CD4-positive, alpha-beta T cell (primary cell): ENCODE measurements at places on chromosomes 1 and 21. TPM values are rescaled to one million over a fixed set of nuclear protein-coding genes. Genes with fewer than 3 reads are reported as not detected.

The TMEM51 gene
- not detected for total RNA-seq

The NPHS2 gene
- not detected for total RNA-seq

The MEX3A gene
- 0.27 TPM for total RNA-seq

The TNFRSF8 gene
- total RNA-seq, result 0.14 TPM

The CFHR1 gene
- total RNA-seq, result not detected

The ZBTB40 gene
- total RNA-seq, result 30.6 TPM

The SV2A gene
- total RNA-seq, result 2.5 TPM

The TRAF3IP3 gene
- 290 TPM for total RNA-seq

The TMIGD3 gene
- total RNA-seq, result not detected

The MAD2L2 gene
- 28.3 TPM for total RNA-seq

The CCDC185 gene
- not detected for total RNA-seq

The PDC gene
- total RNA-seq, result not detected

DNA sequence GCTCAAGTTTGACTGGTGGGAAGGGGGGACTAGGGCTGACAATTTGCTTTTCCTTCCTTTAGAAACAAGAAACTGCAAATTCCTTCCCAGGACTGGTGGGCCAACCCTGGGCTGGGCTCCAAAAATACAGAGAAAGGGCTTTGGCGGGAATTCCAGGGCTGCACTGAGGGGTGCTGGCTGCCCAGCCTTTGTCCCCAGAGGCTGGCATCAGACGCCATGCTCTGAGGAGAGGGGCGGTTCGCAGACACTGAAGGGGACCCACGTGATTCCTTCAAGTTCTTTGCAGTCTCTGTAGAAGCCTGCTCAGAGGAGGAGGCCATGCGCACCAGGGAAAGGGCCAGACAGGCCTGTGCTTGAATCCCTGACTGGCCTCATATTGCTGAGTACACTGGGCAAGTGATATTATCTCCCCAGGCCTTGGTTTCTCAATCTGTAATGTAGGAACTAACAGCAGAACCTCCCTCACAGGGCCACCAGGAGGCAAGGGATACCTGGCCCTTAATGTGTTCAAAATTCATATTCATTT lies 119.5 kb downstream of the EPHB2 start:
- no peaks in the 10 kb centered on the region for H3K4me1 ChIP-seq
- H3K36me3 ChIP-seq, result no peaks in the 10 kb centered on the region
- H3K27ac ChIP-seq, result no peak overlapping the region

GRCh38 chr21:43913928-43914327 lies 48.9 kb downstream of the AGPAT3 start:
- H3K27ac ChIP-seq, result no peak overlapping the region
- H3K36me3 ChIP-seq, result no peaks in the 10 kb centered on the region
- H3K4me1 ChIP-seq, result peaks cover 28% of the 10 kb centered on the region
- H3K27me3 ChIP-seq, result no peaks in the 10 kb centered on the region
- DNase-seq, result no peak
- no peak overlapping the region for H3K4me3 ChIP-seq

- H3K27ac ChIP-seq, result no peak overlapping the region
- no peaks in the 10 kb centered on the region for H3K27me3 ChIP-seq
- DNase-seq, result no peak
- H3K4me1 ChIP-seq, result no peaks in the 10 kb centered on the region
- H3K4me3 ChIP-seq, result no peak overlapping the region
Measured at GRCh38 chr1:236980673-236981072, 23.6 kb downstream of the MT1HL1 start.

GRCh38 chr21:38712071-38712470 lies 93.7 kb upstream of the ETS2 start:
- H3K27ac ChIP-seq, result no peak overlapping the region

DNA sequence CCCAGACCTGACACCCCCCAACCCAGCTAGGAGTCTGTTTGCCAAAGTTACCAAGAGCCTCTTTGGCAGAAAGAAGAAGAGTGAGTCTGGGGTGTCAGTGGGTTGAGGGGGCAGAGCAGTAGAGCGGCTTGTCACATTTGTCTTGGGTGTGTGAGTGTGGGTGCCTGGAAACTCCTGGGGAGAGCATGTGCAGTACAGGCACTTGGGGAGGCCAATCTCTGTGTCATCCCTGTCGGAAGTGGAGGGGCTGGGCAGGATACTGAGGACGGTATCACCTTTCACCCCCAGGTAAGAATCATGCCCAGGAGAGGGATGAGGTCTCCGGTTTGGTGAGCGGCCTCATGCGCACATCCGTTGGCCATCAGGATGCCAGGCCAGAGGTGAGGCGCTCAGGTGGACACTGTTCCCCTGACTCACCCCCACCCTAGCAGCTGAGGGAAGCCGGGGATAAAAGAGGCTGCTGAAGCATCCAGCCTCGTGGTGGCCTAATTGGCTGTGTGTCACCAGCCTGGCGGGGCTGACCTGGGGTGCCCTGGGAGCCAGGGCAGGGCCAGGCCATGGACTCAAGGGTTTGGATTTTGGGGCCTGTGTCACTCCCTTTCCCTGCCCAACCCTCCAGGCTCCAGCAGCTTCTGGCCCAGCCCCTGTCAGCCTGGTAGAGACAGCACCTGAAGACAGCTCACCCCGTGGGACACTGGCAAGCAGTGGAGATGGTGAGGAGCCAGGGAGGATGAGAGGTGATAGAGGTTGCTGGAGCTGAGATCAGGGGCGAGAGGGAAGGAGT lies 3.3 kb downstream of the PLK3 start:
- no peak for DNase-seq
- H3K27ac ChIP-seq, result peak overlapping the region; percentile 65
- H3K4me1 ChIP-seq, result peaks cover 82% of the 10 kb centered on the region

DNA sequence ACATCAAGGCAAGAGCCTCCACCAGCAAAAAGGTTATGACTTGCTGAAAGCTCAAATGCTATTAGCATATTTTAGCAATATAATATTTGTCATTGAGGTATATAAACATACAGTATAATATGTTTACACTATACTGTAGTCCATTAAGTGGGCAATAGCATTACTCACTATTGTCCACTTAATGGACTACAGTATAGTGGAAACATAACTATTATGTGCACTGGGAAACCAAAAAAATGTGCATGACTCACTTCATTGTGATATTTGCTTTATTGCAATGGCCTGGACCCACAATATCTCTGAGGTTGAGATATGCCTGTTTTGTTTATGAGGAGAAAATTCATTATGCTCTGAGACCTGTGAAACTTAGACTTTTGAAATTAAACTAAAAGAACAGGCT lies 300.0 kb downstream of the BARHL2 start:
- no peaks in the 10 kb centered on the region for H3K4me1 ChIP-seq
- H3K27me3 ChIP-seq, result no peaks in the 10 kb centered on the region
- H3K36me3 ChIP-seq, result no peaks in the 10 kb centered on the region
- DNase-seq, result no peak
- H3K27ac ChIP-seq, result no peak overlapping the region

GRCh38 chr1:71640116-71640515 lies 559.3 kb upstream of the ZRANB2 start:
- H3K36me3 ChIP-seq, result no peaks in the 10 kb centered on the region
- H3K4me3 ChIP-seq, result no peak overlapping the region
- no peaks in the 10 kb centered on the region for H3K4me1 ChIP-seq

GRCh38 chr1:25880518-25880917 lies 5.0 kb upstream of the PAQR7 start:
- H3K4me3 ChIP-seq, result no peak overlapping the region
- no peak overlapping the region for H3K27ac ChIP-seq
- H3K36me3 ChIP-seq, result no peaks in the 10 kb centered on the region
- H3K27me3 ChIP-seq, result no peaks in the 10 kb centered on the region
- no peak for DNase-seq

GRCh38 chr1:186626356-186626932 lies 53.8 kb downstream of the PTGS2 start:
- no peak overlapping the region for H3K4me3 ChIP-seq
- DNase-seq, result no peak
- H3K36me3 ChIP-seq, result no peaks in the 10 kb centered on the region
- H3K27me3 ChIP-seq, result no peaks in the 10 kb centered on the region

DNA sequence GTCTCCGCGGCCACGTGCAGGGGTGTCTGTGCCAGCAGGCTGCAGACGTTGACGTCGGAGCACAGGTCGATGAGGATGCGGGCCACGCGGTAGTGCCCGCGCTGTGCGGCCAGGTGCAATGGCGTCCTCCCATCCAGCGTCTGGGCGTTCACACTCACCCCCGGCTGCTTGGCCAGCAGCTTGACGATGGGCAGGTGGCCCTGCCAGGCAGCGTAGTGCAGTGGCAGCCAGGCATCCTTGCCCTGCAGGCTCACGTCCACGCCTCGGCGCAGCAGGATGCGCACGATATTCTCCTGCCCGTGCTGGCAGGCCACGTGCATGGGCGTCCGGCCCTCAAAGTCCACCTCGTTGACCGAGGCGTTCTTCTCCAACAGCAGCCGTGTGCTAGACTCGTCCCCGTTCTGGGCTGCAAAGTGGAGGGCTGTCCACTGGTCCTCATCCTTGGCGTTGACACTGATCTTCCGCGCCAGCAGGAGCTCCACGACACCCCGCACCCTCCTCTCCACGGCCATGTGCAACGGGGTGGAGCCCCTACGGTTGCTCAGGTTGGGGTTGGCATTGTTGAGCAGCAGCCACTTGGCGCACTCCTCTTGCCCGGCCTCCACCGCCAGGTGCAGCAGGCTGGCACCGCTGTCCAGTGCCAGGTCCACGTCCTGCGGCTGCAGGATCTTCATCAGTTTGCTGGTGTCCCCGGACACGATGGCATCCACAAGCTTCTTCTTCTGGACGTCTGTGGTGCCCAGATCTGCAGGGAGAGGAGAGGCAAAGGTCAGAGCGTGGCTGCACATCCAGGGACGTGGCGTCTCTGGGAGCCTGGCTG lies 25.4 kb downstream of the RIPK4 start:
- no peak for DNase-seq
- H3K4me3 ChIP-seq, result no peak overlapping the region
- no peaks in the 10 kb centered on the region for H3K36me3 ChIP-seq
- no peaks in the 10 kb centered on the region for H3K4me1 ChIP-seq
- H3K27ac ChIP-seq, result no peak overlapping the region

GRCh38 chr1:213332491-213332890 lies 281.4 kb downstream of the RPS6KC1 start:
- no peak overlapping the region for H3K27ac ChIP-seq
- no peaks in the 10 kb centered on the region for H3K27me3 ChIP-seq
- no peak overlapping the region for H3K4me3 ChIP-seq
- H3K4me1 ChIP-seq, result no peaks in the 10 kb centered on the region

GRCh38 chr1:48673332-48674105 lies 103.2 kb downstream of the BEND5 start:
- no peak overlapping the region for H3K27ac ChIP-seq

GRCh38 chr1:9621032-9621431 lies 30.5 kb upstream of the PIK3CD start:
- H3K4me3 ChIP-seq, result no peak overlapping the region
- peaks cover 5% of the 10 kb centered on the region for H3K4me1 ChIP-seq
- no peak overlapping the region for H3K27ac ChIP-seq

GRCh38 chr1:206004826-206005225 lies 1.6 kb upstream of the RAB7B start:
- no peak overlapping the region for H3K4me3 ChIP-seq
- H3K36me3 ChIP-seq, result no peaks in the 10 kb centered on the region
- no peak overlapping the region for H3K27ac ChIP-seq
- no peaks in the 10 kb centered on the region for H3K4me1 ChIP-seq
- no peaks in the 10 kb centered on the region for H3K27me3 ChIP-seq

DNA sequence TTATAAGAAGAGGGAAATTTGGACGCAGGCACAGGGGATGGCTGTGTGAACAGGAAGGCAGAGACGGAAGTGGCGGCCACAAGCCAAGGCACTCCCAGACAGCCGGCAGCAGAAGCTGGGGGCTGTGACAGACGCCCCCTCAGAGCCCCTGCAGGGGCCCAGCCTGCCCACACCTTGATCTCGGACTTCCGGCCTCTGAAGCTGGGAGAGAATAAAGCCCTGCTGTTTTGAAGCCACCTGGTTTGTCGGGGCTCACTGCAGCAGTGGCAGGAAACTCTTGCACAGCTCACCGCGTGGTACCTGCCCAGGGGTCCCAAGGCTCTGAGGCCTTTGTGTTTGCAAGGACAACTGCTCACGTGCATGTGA lies 13.7 kb downstream of the MEGF6 start:
- peak; percentile 25 for DNase-seq
- H3K27ac ChIP-seq, result no peak overlapping the region
- no peaks in the 10 kb centered on the region for H3K36me3 ChIP-seq
- peak overlapping the region; percentile 26 for H3K4me3 ChIP-seq

DNA sequence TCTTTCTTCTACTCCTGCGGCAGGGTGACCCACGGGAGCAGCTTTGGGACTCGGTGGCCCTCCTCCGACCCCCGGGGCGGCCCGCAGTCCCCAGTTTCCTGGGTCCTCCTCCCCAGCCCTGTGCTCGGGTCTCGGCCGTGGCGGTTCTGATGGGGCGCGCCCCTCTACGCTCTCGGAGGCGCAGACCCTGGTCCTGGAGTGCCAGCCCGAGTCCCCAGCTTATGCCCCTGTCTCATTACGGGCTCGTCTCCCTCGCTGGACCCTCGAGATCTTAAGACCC lies 430 bp downstream of the BTG2 start:
- H3K4me3 ChIP-seq, result peak overlapping the region; percentile 73
- peak overlapping the region; percentile 97 for H3K27ac ChIP-seq
- no peaks in the 10 kb centered on the region for H3K27me3 ChIP-seq
- peaks cover 60% of the 10 kb centered on the region for H3K4me1 ChIP-seq
- H3K36me3 ChIP-seq, result peaks cover 44% of the 10 kb centered on the region

- DNase-seq, result no peak
- no peaks in the 10 kb centered on the region for H3K27me3 ChIP-seq
- no peaks in the 10 kb centered on the region for H3K36me3 ChIP-seq
- no peaks in the 10 kb centered on the region for H3K4me1 ChIP-seq
Measured at GRCh38 chr1:34328281-34328799, 151.6 kb downstream of the C1orf94 start.

DNA sequence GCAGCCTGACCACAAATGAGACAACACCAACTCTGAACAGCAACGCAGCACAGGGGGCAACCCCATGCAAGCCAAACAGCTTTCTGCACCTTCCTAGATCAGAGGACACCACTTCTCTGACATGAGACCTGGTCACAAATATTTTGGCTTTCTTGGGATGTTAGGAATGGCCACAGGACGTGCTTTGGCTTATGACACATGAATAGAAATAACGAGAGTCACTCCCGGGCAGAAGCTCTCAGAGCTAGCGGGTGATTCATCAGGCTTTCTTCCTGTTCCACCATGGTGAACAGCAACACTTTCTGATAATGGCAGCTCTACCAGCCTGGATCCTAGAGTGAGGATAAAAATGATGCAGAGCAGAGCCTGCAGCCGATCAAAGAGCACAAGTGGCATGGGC lies 39.4 kb downstream of the PAFAH2 start:
- H3K27ac ChIP-seq, result no peak overlapping the region
- peaks cover 37% of the 10 kb centered on the region for H3K36me3 ChIP-seq
- no peak overlapping the region for H3K4me3 ChIP-seq
- H3K4me1 ChIP-seq, result no peaks in the 10 kb centered on the region
- no peaks in the 10 kb centered on the region for H3K27me3 ChIP-seq

GRCh38 chr1:200452850-200453552 lies 43.2 kb upstream of the ZNF281 start:
- H3K36me3 ChIP-seq, result no peaks in the 10 kb centered on the region
- no peaks in the 10 kb centered on the region for H3K4me1 ChIP-seq
- no peaks in the 10 kb centered on the region for H3K27me3 ChIP-seq
- DNase-seq, result no peak
- no peak overlapping the region for H3K27ac ChIP-seq
- no peak overlapping the region for H3K4me3 ChIP-seq
